PC-3 (cell line): ENCODE measurements at places on chromosomes 7 and 10. TPM values are rescaled to one million over a fixed set of nuclear protein-coding genes. Genes with fewer than 3 reads are reported as not detected.

DNA sequence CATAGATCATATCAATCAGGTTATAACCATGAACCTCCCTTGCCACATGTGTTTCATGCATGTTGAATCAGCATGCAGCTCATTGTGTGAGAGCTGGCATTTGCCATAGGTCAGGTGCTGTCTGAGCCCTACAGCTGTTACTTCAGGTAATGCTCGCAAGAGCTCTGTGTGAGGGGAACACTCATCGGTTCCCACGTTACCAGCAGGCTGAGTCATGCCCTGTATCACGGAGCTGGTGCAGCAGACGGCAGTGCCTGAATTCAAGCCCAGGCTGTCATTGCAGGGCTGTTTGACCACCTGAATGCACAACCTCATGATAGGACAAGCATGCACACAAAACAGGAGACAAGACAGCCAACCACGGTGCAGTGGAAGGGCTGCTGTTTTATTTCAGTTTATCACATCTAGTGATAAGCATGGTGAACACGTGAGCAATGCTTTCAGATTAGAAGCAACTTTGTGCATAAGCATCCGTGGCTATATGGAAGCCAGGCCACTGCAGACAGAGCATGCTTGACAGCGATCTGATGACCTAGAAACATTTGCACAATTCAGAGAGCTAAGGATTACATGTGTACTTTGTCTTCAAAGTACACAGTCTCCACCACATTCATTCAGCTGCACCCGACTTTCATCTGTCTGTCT is 56.4 kb upstream of the PFKP start:
- peak; percentile 9 for DNase-seq

DNA sequence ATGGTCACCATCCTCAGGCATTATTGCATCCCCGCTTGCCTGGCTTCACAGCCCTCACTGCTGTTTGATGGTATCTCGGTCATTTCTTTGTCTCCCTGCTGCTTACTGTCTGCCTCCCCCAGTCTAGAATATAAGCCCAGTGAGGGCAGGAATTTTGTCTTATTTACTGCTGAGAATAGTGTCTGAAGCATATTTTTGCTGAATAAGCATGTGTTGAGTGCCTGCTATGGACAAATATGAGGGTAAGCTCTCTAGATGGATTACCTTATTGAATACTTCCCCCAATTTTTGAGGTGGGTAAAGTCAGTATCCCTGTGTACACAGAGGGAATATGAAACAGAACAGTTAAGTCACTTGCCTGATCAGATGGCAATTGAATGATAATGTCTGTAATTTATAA is 36.5 kb upstream of the CABCOCO1 start:
- no peak for DNase-seq

GRCh38 chr7:126685018-126685573 is 567.6 kb downstream of the GRM8 start:
- DNase-seq: no peak

GRCh38 chr7:155459700-155460461 is 2.0 kb downstream of the EN2 start:
- DNase-seq: no peak

GRCh38 chr7:70060298-70061068 is 462.2 kb downstream of the AUTS2 start:
- DNase-seq: no peak

DNA sequence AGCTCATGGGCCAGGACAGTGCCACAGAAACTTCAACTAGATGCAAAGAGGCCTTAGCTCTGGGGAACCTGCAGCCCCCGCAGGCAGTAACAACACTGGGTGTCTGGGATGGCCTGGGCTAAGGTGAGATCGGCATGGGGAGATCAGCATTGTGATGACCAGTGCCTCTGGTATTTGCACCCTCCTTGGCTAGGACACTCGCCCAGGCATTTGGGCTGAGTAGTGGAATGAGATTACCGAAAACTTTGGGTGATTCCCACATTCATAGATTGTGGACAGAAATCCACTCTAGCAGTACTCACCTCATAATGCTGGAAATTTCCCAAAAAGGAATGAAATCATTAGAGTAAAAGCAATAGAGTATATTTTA is 70.6 kb upstream of the ZMIZ2 start:
- no peak for DNase-seq

GRCh38 chr7:127885843-127886242 is 145.4 kb downstream of the LRRC4 start:
- DNase-seq: no peak

- no peak for DNase-seq
Observed at GRCh38 chr10:6202098-6202683, 541 bp upstream of the PFKFB3 start.

- peak; percentile 73 for DNase-seq
Observed at GRCh38 chr7:98133181-98133580, 26.5 kb downstream of the LMTK2 start.

Gene PNLIPRP2
- not detected in 2 replicates for total RNA-seq

Gene TDRD1
- total RNA-seq: not detected in 2 replicates

Gene ANKRD30A
- 0.12 and 0.15 TPM in 2 replicates for total RNA-seq

Gene ERVW-1
- total RNA-seq: not detected in 2 replicates
